ENCODE measurements at places on chromosomes 6 and 20.

- DNase-seq = no peak
These were observed 747.8 kb downstream of the MAFB start for GRCh38 chr20:39941245-39941644.

GRCh38 chr6:66238851-66239250, 531.8 kb upstream of the EYS start:
- no peak for DNase-seq

DNA sequence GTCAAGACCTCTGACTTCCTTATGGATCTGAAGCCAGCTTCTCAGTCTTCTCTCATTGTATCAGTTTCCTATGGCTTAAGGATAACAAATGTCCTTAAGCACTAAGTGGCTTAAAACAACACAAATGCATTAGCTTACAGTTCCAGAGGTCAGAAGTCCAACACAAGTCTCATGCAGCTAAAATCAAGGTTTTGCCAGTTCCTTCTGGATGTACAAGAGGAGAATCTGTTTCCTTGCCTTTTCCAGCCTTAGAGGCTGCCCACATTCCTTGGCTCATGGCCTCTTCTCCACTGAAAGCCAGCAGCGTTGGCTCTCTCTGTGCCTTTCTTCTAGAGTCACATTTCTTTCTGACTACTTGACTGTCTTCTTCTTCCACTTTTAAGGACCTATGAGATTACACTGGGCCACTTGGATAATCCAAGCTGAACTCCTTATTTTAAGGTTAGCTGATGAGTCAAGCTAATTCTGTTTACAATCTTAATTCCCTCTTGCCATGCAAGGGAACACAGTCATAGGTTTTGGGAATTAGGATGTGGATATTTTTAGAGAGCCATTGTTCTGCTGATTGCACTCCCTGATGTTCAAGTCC, 179.0 kb downstream of the BCAS1 start:
- no peak for DNase-seq

DNA sequence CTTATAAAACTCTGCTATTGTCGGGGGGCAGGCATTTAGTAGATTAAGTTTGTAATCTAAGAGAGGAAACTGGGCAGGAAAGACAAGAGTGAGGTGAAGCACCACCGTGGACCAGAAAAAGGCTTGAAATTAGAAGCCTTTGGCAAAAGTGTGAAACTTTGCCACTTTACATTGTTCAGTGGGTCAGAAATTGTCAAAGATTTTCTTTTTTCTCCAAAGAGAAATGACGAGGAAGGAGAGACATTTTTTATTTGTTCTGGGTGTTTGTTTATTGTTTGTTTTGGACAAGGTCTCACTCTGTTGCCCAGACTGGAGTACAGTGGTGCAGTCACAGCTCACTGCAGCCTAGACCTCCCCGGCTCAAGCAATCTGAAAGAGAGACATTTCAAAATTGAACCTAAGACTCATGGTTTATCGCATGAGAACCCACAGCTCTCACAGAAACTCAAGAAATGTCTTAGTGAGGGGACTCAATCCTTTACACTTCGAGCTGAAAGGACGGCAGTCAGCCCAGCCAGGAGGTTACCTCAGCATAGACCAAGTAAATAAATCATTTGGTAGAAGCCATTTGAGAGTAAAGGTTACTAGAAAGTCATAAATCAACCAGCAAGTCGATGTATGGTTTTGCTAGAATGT, 262.8 kb upstream of the TAB2 start:
- no peak for DNase-seq

DNA sequence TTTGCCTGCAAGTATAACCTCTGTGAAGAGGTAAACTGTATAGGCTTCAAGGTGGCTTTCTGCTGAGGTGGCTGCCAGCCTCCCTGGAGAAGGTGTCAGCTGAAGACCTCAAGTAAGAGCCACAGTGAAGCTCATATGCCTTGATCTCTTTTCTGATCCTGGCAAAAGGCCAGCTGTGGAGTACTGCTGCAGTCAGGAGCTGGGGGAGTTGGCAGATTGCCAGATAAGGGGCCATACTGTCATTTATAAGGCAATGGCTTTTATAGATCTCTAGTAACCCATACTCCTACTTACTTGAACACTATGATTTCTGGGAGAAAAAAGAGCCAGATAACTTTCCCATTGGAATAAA, 8.8 kb upstream of the CEP85L start:
- peak; percentile 4 for DNase-seq

DNA sequence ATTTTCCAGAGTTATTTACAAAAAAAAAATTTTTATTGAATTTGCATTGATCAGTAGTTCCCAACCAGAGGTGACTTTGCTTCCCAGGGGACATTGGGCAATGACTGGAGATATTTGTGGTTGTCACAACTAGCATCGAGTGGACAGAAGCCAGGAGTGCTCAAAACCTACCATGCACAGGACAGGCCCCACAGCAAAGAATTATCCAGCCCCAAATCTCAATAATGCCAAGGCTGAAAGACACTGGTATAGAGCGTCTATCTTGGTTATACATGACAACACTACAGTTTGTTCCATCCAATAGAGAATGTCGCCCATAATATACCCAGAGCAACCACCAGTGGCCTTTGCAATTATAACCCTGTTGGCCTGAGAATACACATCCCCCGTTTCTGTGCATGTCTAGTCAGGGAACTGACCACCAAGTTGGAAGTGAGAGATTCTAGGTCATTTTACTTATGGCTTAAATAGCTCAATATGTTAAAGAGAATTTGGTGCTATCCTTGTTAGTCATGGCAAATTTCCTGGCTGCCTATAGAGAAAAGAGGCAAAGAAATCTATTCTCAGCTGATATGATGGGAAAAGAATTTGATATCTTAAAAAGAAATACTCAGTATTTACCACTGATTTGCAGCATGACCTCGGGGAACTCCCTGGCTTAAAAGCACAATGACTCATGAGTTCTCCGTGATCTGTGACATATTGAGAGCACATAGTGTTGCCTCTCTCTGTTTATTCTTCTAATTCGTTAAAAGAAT, 76.0 kb upstream of the ADTRP start:
- DNase-seq = no peak

DNA sequence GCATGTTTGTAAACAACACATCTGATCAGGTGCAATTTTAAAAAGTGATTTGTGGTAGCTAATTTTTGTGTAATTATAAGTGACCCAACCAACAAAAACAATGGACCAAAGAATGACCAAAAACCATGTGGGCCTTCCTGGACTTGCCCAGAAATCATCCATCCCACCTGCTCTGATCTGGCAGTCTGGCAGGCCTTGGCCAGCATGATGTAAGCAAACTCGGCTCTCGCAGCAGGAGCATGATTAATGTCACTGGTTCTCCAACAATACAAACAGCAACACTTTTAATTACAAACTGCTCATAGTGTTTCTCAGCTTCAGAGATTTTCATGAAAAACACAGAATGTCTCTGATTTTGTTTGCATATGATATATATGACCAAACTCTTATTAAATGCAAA, 16.1 kb downstream of the TP53INP2 start:
- no peak for DNase-seq

DNA sequence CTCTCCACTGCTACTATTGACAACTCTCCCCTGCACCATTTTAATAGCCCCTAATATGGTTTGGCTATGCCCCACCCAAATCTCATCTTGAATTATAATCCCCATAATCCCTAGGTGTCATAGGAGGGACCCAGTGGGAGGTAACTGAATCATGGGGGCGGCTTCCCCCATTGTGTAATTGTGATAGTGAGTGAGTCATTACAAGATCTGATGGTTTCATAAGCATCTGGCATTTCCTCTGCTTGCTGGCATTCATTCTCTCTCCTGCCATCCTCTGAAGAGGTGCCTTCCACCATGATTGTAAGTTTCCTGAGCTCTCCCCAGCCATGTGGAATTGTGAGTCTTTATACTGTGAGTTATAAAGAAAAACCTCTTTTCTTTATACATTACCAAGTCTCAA, 74.1 kb upstream of the TCF21 start:
- DNase-seq = no peak

GRCh38 chr6:49915035-49915434, 48.7 kb upstream of the CRISP1 start:
- DNase-seq = no peak

- no peak for DNase-seq
These were observed 31.8 kb upstream of the NT5E start for GRCh38 chr6:85418059-85418458.

- no peak for DNase-seq
These were observed 85.7 kb upstream of the NEDD9 start for GRCh38 chr6:11317885-11318771.
